A172 (cell line): ENCODE measurements at places on chromosomes 7 and 10. TPM values are rescaled to one million over a fixed set of nuclear protein-coding genes. Genes with fewer than 3 reads are reported as not detected.

ATOH7 gene
- total RNA-seq: not detected in 2 replicates

GRCh38 chr7:38306914-38307313 lies 33.5 kb upstream of the TARP start:
- DNase-seq: no peak

DNA sequence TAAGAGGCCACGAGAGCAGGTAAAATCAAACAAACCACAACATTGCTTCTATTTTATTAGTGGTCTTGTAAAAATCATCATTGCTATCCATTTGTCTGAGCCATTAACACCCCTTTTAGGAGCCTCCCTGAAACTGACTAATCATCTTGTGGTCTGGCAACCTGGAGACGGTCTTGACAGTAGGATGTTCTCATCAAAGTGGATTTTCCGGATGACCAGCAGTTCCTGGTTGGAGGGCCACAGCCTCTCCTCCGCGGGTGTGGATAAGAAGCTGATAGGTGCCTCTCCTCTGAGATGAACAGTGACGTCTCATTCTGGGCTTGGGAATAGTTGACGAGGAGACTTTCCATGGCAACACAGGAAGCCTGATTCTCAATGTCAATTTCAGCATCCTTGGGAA lies 490.7 kb downstream of the TYW1 start:
- DNase-seq: peak; percentile 72

DNA sequence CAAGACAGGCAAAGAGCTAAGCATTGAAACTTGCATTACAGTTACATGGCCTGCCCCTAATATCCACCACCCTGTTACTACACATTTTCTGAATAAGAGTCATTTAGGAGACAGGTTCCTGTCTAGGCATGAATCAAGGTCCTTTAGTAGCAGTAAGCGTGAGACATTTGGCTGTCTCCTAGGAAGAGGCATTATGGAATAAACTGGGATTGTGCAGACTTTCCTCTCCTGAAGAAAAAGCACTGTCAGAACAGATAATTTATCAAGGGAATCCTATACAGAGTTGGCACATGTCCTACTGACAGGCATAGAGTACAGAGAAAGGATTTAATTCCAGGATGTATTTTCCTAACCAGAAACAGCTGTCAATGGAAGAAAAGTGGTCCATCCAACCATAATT lies 111.9 kb downstream of the INHBA start:
- no peak for DNase-seq

DNA sequence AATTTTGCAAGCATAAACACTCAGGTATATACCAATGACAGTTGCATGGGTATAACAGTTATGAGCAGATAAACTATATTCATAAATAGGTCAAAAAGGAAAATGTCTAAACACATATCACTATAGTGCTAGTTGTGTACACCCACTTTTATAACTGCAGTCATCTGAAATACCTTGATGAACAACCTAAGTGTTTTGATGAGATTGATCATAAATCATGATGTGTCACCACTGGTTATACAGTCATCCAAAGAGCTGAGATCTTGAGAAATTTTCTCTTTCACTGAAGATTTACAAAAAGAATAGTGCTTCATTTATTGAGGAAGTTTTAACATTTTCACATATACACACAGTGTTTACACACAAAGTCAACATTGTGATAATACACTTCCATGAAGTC lies 78.6 kb upstream of the SLC25A13 start:
- DNase-seq: no peak

- DNase-seq: no peak
Observed at GRCh38 chr10:61211468-61211867, 241.7 kb downstream of the TMEM26 start.

DNA sequence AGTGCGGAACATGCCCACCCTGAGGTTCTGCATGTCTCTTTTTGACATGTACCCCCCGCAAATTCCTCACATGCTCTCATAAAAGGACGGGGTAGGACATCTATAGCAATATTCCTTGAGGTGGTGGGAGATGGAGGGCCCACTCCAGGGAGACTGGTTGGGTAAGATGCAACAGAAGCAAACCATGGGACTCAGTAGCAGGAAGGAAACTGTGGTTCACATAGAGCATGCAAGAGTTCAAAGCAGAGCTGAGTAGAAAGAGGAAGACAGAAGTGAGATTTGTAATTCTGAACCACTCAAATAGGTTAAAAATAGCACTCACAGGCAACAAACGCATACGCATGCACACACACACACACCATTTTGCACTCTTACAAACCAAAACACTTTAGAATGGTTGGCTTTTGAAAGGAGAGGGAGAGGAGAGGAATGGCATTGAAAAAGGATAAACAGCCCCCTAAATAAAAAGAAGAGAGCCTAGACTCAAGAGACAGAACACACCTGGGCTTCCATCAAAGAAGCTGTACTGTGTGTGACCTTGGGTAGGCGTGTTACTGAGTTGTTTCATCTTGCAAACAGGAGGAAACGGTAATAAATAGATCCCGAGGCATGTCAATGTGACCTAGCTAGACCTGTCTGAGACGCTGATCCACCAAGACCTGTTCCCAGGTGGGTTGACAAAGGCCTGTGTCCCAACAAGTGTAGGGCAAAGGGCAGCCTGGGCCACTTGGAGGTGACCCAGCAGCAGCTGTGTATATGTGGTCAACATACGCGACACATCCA lies 77.6 kb upstream of the LRRC4 start:
- DNase-seq: no peak

DNA sequence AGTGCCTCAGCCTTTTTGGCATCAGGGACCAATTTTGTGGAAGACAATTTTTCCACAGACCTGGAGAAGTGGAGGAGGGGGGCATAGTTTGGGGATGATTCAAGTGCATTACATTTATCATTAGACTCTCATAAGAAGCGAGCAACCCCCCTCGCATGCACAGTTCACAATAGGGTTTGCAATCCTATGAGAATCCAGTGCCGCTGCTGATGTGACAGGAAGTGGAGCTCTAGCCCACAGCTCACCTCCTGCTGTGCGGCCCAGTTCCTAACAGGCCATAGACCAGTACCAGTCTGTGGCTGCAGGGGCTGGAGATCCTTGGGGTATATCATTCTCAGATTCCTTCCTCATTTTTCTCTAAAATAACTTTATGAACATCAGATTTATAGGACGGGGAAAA lies 50.8 kb downstream of the ATAD1 start:
- peak; percentile 90 for DNase-seq

- DNase-seq: peak; percentile 35
Observed at GRCh38 chr7:31724696-31725095, 37.7 kb downstream of the PPP1R17 start.

- DNase-seq: peak; percentile 50
Observed at GRCh38 chr7:26868841-26869495, 4.6 kb upstream of the SKAP2 start.

LIPN gene
- not detected in 2 replicates for total RNA-seq

DNA sequence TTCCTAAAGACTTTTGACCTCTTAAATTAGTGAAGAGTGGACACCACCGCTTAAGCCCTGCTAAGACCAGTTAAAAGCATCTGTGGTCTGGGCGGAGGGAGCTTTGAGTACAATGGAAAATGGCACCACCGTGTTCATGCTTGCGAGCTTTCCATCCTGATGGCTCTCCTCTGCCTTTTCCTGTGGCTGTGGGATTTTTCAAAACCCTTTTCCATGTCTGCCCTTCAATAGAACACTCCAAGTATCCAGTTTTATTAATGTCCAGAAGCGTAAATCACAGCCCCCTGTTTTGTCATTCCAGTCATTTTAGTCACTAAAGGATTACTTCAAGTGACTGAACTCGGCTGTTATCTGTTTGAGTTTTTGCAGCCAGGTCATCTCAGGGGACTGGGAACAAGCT lies 181.8 kb downstream of the MGMT start:
- DNase-seq: no peak

DNA sequence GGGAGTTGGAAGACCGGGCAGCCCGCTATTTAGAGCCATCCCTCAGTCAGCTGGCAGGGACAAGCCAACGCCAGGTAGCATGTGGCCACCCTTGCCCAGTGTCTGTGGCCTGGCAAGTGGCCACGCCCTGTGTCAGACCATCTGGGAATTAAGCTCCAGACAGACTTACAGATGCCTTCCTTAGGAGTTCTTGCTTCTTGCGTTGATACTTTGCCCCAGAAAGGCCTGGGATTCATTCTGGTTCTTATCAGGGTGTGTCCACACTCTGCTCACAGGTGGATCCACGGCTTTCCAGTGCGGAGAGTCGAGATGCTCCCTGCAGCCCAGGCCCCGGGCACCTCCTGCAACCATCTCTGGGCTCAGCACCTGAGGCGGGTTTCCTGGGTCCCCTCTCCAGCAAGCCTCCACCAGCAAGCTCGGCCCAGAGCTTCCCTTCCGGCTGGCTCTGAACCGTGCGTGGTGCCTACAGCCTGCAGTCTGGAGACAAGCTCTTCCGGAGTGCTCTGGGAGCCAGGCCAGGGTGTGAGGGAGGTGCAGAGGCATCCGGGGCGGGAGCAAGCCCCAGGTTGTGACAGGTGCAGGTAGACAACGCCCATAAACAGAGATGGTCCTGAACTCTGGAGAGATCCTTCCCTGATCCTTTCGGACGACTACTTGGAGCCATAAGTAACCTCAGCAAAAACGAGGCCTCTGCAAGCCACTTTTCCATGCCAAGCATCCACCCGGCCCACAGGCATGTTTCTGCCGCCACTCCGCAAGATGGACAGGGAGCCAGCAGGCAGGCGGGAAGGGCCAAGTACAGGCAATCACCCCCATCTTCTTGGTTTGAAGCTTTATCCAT lies 32.3 kb upstream of the PPIF start:
- no peak for DNase-seq

GRCh38 chr10:129521161-129522025 lies 54.4 kb downstream of the MGMT start:
- DNase-seq: no peak

GRCh38 chr10:125152450-125153368 lies 7.7 kb downstream of the CTBP2 start:
- DNase-seq: no peak

RAMP3 gene
- 0.10 TPM in 1 of 2 replicates, not detected in the other for total RNA-seq

DNA sequence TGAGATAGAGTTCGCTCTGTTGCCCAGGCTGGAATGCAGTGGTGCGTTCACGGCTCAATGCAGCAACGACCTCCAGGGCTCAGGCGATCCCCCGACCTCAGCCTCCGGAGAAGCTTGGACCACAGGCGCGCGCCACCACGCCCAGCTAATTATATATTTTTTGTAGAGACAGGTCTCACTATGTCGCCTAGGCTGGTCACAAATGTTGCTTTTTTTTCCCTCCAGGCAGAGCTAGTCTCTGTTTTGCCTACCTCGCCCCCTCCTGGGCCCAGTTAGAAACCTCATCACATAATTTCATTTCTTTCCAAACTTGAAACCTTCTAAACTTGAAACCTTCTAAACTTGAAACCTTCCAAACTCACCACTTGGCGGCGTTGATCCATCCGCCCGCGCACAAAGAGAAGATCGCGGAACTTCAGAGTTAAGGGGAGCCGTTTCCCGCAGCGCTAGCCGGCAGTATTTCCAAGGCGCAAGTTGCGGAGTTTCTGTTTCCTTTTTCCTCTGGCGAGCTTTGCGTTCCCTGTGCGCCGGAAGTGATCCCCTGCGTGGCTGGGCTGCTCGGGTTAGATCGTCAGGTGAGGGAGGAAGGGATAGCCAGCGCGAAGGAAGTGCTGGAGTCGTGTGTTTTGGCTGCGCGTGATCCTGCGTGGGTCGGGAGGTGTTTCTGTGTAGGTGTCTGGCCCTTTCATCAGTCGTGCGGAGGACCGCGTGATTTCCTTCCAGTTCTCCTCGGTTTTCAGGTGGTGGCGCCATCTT lies at the start of gene SSBP1:
TSS of gene SSBP1 (plus strand) at position 523 of the 756 bp plus-strand sequence. CDS start 809 bp downstream, outside the sequence.
- peak; percentile 94 for DNase-seq

- DNase-seq: peak; percentile 89
Observed at GRCh38 chr7:113087071-113087998, 708 bp upstream of the GPR85 start.

DRGX gene
- not detected in 2 replicates for total RNA-seq

DMBT1 gene
- total RNA-seq: not detected in 2 replicates

- DNase-seq: no peak
Observed at GRCh38 chr10:78980354-78980753, 88.4 kb upstream of the ZMIZ1 start.

CAPZA2 gene
- total RNA-seq: 201 and 225 TPM in 2 replicates
